HT-29 (cell line): ENCODE measurements at places on chromosomes 12 and 14.

- DNase-seq, result no peak
These were observed 34.7 kb downstream of the TNFAIP2 start for GRCh38 chr14:103157969-103158368.

DNA sequence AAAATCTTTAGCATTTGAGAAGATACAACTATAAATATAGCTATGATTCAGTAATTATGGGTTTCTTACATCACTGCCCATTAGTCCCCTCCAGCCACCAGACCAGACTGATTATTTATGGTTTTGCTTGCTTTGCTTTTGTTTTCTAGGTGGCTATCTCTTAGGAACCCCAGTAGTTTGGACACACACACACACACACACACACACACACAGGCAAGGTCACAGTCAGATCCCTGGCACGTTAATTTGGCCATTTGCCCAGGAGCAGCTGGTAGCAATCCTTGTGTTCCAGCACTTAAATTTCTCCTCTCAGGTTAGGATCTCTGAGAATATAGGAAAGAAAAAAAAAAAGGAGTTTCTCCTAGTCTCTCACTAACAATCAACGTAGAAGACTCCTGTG lies 90.2 kb upstream of the RESF1 start:
- peak; percentile 82 for DNase-seq

DNA sequence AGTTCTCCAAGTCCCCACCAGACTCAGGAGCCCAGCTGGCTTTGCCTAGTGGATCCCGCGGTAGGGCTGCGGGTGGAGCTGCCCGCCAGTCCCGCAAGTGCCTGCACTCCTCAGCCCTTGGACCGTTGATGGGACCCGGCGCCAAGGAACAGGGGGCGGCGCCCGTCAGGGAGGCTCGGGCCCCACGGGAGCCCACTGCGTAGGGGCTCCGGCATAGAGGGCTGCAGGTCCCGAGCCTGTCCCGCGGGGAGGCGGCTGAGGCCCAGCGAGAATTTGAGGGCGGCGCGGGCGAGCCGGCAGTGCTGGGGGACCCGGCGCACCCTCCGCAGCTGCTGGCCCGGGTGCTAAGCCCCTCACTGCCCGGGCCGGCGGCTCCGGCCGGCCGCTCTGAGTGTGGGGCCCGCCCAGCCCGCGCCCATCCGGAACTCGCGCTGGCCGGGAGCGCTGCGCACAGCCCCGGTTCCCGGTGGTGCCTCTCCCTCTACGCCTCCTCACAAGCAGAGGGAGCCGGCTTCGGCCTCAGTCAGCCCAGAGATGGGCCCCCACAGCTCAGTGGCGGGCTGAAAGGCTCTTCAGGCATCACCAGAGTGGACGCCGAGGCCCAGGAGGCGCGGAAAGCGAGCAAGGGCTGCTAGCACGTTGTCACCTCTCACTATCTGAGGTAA lies 452.4 kb upstream of the LRFN5 start:
- no peak for DNase-seq

DNA sequence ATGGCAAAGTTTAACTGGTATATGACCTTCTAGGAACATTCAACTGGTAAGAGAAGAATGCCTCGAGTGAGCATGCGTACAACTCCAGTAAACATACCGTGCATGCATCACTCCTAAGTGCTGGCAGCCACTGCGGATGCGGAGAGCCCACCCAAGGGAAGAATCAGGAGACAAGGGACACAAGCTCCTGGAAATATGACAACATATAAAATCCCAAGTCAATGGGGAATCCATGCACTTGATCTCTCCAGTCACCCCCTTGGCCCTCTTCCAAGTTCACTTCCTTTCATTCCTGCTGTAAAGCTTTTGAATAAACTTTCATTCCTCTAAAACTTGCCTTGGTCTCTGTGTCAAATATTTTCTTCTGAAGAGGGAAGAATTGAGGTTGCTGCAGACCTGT lies 168.7 kb upstream of the TMCC3 start:
- no peak for DNase-seq

GRCh38 chr14:103179094-103179493 lies 55.8 kb downstream of the TNFAIP2 start:
- DNase-seq, result no peak

- no peak for DNase-seq
These were observed 477.5 kb upstream of the RGS6 start for GRCh38 chr14:71454513-71455332.

DNA sequence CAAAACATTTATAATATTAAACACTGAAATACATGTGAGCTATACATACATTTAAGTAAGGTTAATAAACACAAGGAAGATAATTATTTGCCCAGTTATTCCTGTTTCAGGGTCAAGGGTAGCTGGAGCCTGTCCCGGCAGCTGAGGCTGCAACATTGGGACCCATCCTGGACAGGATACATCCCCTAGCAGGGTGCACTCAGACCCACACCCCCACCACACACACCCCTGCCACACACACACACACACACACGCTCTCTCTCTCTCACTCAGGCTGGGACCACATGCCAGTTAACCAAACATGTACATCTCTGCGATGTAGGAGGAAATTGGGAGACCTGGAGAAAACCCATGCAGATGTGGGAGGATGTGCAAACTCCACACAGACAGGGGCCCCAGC lies 112.6 kb upstream of the TMCC3 start:
- no peak for DNase-seq

DNA sequence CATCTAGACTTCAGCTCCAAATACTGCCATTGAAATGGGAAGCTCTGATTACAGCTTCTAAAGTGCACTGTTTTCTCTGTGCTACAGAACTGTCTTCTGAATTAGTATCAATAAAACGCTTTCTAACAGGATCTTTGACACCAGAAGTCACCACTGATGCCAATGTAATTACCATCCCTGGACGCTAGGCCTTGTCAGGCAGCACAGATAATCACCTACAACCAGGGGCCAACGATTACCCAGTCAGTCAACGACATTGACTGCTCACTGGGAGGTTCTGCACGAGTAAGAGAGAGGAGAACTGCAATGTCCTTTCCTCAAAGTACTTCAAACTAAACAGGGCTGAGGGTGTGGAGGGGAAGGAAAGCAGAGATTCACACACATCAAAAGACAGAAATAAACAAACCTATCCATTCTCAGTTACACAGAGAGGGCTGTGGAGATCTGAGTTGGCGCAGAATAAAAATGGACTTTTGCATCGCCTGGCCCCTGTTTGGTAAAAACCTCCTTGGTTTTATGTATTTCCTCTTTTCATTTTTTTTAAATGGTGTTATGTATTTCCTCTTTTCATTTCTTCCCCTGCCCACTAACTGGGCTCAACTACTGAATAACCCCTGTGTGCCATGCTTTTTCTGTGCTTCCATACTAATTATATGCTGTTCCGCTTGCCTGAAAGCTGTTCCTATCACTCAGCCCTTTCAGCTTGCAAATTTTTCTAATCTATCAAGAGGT lies 492.2 kb downstream of the APAF1 start:
- DNase-seq, result no peak

DNA sequence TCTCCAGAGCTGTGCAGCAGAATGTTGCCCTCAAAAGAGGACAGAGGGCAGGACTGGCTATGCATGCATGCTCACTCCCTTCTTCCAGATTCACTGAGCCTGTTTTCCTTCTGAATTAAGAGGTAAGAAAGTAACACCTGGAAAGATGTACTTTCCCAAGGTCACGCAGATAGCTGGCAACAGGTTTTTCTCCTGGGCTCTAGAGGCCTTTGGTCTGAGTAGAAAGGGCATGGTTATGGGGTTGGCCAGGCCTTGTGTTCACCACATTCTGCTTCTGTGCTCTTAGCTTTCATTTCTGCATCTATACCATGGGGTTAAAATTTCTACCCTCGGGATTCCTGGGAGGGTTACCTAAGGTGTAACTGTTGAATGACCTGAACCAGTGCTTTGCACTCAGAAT lies 57.5 kb downstream of the RASSF3 start:
- DNase-seq, result peak; percentile 10

GRCh38 chr12:125124320-125124966 lies 59.2 kb downstream of the AACS start:
- peak; percentile 70 for DNase-seq

- no peak for DNase-seq
These were observed 105.4 kb upstream of the CNTN1 start for GRCh38 chr12:40586823-40587222.

- no peak for DNase-seq
These were observed 1.0 kb upstream of the GPD1 start for GRCh38 chr12:50102646-50103309.

DNA sequence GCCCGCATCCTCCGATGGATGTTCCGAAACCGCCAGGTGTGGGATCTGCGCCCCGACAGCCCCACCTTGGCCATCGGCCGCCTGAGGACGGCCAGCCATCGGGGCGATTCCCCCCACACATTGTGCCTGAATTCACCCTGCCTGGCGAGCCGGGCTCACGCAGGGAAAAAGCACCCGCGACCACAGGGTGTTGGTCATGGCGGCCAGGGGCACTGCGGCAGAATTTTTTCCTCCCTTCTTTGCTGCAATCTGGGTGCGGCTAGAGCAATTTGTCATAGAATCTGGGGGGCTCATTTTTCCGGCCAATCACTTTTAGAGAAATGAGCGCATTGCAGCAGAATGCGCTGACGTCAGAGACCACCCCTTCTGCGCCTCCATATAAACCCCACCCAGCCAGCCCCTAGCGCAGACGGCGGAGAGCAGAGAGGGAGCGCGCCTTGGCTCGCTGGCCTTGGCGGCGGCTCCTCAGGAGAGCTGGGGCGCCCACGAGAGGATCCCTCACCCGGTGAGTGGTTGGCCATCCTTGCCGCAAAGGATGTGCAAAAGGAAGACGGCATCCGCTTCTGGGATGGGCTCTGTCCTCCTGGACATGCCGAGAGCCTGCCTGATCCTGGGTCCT lies at the start of gene MEG3:
Gene MEG3, plus strand, starts transcription at position 406 of the 619 bp plus-strand sequence.
- no peak for DNase-seq

GRCh38 chr12:57657744-57658143 lies 24.7 kb upstream of the B4GALNT1 start:
- DNase-seq, result peak; percentile 11

DNA sequence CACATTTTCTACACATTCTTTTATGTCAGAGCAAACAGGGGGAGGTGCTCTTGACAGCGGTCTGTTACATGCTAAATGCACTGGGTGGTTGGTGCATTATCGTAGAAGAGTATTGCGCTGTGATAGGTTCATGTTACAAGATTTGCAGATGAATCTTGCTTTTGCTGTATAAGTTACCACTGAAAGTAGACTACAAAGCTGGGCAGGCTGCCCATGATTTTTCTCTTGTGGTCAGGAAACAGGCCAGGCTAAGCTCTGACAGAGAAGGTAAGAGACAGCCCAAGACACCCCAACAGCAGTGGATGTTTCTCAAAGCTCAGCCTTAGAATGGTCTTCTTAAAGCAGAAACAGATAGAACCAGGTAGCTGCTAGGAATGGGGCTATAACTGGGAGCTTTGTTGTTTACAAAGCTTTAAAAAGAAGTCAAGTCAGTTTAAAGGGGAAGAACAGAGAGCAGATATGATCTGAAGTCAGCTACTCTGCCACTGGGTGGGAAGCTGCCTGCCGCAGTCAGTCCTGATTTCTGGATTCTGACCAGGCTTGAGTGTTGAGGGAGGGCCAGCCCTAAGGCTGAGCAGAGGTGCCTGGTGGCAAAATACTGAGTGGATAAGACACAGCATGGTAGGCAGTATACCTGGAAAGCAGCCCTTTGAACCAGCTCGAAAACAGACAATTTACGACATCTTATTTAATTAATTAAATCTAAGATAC lies 9.4 kb downstream of the KCNA1 start:
- DNase-seq, result no peak

GRCh38 chr14:70186900-70187451 lies 1.8 kb downstream of the SLC8A3 start:
- no peak for DNase-seq

DNA sequence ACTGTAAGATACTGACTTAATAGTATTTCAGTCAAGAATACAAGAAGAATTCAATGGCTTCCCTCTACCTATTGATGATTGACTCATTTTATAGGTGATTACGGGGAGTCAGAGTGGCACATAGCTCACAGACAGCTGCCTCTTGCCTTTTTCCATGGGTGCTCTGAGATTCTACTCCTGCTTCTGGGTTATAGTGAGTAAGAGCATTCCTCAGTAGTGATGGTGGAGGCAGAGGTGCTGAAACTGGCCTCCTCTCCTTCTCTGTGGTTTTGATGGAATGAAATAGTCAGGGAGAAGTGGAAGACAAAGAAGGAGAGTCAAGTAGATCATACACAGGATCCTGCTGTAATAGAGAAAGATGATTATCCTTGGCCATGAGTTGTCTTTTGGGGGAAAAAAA lies 438.2 kb upstream of the FAR2 start:
- DNase-seq, result no peak

DNA sequence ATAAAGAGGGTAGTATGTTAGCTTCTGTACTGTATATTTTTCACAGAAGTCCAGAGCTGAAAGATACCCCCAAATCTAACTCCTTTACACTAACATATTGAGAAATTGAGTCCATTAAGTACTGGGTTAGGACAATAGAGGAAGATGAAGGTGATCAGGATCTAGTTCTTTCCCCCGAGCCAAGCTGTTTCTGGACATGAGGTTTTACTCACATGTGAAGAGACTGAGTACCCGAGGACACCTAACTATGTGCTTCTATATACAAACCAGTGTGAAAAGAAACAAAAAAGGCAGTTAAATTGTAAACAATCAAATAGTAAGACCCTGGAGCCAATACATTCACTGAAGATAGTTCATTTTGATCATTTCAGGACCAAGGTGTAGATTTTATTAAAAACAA lies 3.8 kb upstream of the TRHDE start:
- DNase-seq, result no peak

DNA sequence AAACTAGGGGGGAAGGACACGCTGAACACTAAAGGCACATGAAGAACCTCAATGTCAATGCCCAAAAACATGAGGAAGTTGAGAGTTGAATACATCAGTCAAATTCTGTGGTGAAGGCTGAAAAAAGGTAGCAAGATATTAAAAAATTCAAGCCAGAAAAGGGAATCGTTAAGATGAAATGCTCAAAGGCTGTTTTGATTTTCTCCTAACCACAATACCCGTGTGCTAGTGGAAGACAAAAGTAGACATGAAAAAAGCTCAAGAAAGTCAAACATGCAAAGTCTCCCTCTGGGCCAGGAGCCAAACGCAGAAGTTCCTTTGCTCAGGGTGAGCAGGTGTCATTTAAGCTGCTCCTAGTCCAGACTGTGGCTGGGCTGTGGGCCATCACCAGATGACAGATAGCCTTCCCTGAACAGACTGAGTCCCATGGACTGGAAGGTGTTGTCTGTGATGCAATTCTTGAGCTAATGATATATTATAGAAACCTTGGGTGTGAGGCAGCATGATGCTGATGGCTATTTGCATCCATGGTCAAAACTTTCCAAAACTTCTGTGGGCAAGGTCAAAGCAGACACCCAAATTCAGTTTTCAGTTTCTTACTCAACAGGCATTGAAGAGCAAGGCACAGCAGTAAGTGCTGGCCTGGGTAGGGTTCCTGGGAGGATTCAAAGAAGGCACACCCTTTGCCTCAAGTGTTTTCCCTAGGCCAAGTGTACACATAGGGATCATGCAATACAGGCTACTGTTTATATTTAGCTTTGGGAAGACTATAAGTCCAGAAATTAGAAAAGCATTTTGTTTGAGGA lies 81.6 kb downstream of the MYRFL start:
- DNase-seq, result no peak

GRCh38 chr12:10196210-10196609 lies 16.5 kb upstream of the GABARAPL1 start:
- DNase-seq, result no peak
